ENCODE measurements at places on chromosomes 5 and 9.

GRCh38 chr5:176739461-176740051 is 70.8 kb upstream of the UNC5A start:
- no peak for DNase-seq

GRCh38 chr5:122805481-122805880 is 30.6 kb downstream of the SNX2 start:
- no peak for DNase-seq

- no peak for DNase-seq
Observed at GRCh38 chr5:39131210-39132127, 57.3 kb upstream of the RICTOR start.

- no peak for DNase-seq
Observed at GRCh38 chr9:122393284-122393983, 22.6 kb downstream of the PTGS1 start.

GRCh38 chr5:96035796-96036195 is 74.1 kb upstream of the ELL2 start:
- DNase-seq, result no peak

DNA sequence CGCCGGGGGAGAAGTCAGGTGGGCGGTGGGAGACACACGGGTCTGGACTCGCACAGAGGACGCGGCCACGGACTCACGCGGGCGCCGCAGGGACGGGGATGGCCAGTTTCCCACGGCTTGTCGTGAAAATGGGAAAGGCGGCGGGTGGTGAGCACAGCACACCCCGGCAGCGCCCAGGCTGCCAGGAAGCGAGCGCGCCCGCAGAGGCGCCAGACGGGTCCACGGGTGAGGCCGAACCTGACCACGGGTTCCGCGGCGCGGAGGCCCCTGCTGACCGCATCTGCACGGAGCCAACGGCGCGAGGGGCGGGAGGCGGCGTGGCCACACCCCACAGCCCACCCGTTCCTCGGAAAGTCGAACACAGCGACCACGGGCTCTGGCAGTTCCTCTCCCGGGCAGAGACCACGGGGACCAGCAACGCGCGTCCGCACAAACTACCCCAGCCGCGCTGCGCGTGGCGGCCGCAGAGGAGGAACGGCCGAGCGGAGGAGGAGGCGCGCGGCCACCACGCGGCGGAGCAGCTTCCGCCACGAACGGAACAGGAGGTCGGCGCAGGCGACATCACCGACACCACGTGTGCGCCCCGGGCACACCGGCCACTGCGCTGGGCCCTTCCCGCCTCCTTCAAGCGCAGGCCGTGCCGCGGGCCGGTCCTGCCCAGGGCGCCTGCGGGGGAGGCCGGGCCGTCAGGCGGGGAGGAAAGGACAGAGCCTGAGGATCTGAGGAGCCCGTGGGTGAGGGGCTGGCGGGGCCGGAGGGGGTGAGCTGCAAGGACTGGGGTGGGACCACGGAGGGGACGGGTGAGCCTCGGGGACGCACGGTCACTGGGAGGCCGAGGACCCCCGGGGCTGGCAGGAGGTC is 5.6 kb downstream of the EXD3 start:
- no peak for DNase-seq

DNA sequence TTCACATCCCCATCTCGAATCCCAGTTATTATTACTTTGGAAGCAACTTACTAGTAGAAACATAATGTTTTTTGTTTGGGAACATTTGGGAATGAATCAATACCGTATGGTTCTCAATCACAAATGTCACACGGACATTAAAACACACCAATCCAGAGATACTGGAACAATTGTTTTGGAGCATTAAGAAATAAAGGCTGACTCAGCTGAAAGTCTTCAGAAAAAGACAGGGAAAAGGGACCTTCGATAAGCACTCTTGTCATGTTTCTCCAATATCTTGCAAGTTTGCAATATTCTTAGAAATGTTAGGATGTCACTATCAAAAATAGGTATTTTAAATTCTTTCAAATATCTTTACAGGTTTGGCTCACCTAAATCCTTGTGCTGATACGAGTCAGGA is 362.4 kb downstream of the CETN3 start:
- no peak for DNase-seq

DNA sequence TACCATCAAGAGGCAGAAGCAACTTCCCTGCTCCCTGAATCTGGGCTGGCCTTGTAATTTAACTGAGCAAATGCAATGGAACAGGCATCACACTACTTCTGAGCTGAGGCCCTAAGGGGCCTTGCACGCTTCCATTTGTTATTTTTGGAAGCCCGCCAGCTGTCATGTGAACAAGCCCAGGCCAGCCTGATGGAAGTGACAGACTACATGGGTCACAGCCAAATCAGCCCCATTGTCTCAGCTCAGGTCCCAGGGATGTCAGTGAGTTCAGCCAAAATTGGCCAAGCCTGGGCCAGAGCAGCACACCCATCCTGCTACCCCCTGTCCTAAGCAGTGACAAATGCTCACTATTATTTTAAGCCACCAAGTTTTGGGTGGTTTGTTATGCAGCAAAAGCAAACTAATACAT is 72.8 kb downstream of the PRRT1B start:
- DNase-seq, result no peak

GRCh38 chr9:97365634-97366033 is 46.3 kb upstream of the TDRD7 start:
- DNase-seq, result no peak

DNA sequence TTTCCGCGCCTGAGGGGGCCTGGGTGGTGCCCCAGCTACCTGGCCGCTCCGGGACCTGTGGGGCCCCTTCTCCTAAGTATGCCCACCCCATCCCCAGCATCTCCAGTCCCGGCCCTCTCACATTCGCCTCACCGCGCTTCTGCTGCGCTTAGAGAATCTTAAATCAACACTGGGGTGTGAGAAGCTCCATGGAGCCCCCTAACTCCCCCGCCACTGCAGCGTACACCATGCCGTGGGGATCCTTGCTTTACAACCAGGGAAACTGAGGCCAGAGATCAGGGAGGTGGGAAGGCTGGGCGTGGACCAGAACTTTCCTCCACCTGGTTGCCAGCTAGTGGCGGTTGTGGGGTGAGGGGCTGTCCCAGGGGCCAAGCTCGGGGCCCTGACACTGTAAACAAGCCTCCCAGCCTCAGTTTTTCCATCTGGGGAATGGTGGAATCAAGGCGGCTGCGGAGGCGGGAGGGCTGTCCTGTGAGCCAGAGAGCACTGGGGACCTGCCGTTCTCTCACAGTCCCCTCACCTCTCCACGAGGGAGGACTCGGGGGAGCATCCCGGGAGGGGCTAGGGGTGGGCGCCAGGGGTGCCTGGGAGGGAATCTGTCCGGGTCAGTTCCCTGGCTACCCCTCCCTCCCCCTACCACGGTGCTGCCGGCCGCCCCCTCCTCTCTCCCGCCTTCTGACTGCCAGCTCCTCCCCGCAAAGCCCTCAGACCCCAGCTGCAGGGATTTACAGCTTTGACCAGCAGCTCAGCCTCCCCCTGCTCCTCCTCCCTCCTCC is 161.2 kb downstream of the C9orf50 start:
- DNase-seq, result no peak

- no peak for DNase-seq
Observed at GRCh38 chr5:148811756-148812155, 14.7 kb upstream of the ADRB2 start.

GRCh38 chr5:149948993-149949392 is 4.4 kb upstream of the PDE6A start:
- no peak for DNase-seq

DNA sequence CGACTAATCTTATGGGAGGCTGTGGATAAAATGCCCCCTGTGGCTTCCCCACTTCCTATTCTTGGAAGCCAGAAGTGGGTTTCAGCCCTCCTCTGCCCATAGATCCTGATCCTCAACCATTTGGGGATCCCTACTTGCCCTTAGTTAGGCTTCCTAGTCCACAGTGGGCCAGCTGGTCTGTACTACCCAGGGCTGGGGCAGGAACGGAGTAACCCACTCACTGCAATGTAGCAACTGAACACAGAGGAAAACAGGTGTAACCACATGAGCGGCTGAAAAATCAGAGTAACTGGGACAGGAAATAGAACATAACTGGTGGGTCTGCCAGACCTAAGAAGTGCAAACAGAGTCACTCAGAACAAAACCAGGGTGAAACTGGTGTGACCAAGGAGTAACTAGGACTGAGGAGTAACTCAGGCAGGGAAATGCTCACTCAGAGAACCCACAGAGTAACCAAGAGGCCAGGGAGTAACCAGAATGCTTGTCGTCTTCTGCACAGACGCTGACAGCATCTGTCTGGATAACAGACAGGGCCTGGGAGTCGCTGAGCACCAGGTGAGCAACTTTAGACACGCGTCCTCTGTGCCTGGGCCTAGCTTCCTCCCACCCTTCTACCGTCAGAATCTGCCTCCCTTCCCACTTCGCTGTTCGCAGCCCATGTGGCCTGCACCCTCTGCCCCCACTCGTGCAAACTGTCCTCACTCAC is 1.0 kb downstream of the AQP3 start:
- no peak for DNase-seq

DNA sequence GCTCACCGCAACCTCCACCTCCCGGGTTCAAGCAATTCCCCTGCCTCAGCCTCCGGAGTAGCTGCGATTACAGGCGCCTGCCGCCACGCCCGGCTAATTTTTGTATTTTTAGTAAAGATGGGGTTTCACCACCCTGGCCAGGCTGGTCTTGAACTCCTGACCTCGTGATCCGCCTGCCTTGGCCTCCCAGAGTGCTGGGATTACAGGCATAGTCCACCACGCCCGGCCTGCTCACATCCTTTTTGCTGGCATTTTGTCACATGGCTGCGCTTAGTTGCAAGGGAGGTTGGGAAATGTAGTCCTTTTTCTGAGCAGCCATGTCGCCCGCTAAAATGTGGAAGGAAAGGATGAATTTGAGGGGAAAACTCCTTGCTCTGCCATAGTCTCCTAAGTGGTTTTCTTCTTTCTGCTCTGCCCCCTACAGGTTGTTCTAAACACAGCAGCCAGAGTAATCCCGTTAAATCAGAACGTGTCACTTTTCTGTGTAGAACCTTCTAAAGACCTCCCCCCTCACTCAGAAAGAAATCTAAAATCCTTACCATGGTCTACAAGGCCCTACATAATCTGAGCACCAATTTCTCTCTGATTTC is 57.8 kb upstream of the HSPA9 start:
- peak; percentile 41 for DNase-seq

DNA sequence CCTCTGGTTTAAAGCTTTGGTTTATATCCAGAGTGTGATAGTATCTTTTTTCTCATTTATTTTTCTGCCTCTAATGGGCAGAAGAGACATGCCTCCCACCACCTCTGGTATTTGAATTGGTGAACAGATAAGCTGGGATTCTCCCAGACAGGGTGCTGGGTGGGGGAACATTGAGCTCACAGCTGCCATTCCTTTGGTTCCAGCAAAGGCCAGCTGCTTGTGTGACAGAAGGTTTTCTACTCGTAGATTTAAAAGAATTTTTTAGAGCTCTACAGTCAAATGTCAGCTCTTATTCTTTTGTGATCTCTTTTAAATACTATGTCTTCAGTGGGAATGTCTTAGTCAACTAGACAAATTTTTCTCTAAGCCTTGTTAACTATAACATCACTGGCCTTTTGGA is 54.7 kb upstream of the ADAMTS16 start:
- DNase-seq, result no peak

DNA sequence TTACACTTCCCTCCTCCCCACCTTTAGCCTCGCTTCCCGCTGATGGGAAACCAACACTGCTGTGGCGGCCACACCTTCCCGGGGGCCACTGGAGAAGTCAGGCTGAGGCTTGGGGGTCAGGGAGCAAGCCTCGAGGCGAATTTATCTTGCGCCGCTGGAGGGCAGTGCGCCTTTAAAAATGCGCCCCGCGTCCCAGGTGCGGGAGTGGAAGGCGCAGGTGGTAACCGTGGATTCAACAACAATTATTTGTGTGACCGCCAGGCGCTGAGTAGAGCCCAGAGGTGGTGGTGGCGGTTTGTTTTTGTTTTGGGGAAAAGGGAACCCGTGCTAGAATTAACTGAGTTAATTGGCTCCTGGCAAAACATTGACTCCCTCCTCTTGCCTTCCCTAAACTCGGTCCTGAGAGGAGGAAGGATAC is 1.1 kb downstream of the CFAP77 start:
- no peak for DNase-seq

DNA sequence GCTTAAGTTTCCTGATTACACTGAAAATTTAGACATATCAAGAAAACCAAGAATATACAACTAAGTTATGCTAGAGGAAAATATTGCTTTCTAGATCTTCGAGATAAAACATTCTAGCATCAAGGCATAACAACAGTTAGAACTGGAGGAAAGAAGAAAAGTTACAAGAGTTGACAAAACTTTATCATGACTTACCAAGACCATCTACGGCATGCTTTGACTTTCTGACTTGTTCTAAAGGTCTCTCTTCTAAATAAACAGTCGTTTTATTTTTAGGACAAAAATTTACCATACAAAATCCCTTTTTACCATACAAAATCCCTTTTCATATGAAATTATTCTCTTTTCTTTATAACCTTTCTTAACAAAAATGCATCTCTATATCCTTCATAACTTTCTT is 1110.1 kb upstream of the CDH10 start:
- no peak for DNase-seq

- no peak for DNase-seq
Observed at GRCh38 chr9:114757984-114758383, 47.9 kb downstream of the TNFSF15 start.

GRCh38 chr9:29976981-29977380 is 2403.7 kb upstream of the C9orf72 start:
- DNase-seq, result no peak

- DNase-seq, result no peak
Observed at GRCh38 chr9:93475856-93476255, 22.5 kb upstream of the FAM120AOS start.

- DNase-seq, result no peak
Observed at GRCh38 chr9:34171753-34172535, 6.9 kb upstream of the UBAP1 start.

- DNase-seq, result no peak
Observed at GRCh38 chr5:91224456-91224855, 158.7 kb downstream of the ARRDC3 start.

DNA sequence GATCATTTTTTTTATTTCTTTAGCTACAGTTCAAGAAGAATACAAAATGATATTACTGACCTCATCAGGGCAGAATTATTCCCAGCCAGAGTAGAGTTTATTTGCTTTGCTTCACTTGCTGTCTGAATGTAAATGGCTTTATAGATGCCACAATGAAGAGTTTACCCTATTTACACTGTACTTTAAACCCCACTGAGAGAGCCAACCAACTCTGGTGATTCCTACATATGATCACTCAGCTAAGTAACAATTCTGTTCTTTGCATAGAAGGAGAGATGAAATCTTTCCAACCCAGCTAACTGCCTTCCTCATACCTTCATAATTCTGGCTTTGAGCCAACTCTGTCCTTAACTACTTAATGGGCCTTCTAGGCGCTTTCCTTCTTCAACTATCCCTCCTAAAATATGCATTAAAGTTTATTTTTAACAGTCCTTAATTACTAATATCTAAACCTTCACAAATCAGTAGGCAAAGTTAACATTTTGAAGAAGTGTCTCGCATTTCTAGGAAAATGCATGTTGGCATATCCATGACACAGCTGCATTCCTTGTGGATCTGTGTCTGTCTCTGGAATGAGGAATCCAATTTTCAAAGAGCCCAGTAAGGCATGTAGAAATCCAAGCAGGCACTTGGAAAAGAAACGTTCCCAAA is 284.8 kb upstream of the GRAMD2B start:
- peak; percentile 18 for DNase-seq

DNA sequence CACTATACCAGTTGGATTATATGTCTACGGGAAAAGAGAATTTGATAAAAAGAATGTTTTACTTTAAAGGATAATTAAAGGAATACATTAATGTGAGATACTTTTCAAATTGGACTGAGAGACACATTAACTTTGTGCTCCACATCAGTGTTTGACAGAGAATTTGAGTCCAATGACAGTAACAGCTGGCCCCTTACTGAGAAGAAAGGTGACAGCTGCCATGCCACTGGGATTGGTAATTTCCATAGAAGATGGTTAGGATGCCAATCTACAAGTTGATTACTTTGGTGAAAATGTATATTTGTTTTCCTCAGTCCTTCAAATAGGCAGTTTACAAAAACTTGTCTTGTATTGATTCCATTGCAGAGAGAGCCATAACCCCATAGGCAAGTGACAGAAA is 578.4 kb downstream of the SLCO4C1 start:
- DNase-seq, result no peak

Data from Panc1 (cell line).